ENCODE measurements at places on chromosomes 2 and 18.

- DNase-seq = no peak
Measured at GRCh38 chr2:227423656-227424499, 36.1 kb upstream of the SCYGR1 start.

- no peak for DNase-seq
Measured at GRCh38 chr2:50018921-50019320, 864.6 kb upstream of the FSHR start.

- no peak for DNase-seq
Measured at GRCh38 chr2:1487758-1488157, 74.5 kb downstream of the TPO start.

DNA sequence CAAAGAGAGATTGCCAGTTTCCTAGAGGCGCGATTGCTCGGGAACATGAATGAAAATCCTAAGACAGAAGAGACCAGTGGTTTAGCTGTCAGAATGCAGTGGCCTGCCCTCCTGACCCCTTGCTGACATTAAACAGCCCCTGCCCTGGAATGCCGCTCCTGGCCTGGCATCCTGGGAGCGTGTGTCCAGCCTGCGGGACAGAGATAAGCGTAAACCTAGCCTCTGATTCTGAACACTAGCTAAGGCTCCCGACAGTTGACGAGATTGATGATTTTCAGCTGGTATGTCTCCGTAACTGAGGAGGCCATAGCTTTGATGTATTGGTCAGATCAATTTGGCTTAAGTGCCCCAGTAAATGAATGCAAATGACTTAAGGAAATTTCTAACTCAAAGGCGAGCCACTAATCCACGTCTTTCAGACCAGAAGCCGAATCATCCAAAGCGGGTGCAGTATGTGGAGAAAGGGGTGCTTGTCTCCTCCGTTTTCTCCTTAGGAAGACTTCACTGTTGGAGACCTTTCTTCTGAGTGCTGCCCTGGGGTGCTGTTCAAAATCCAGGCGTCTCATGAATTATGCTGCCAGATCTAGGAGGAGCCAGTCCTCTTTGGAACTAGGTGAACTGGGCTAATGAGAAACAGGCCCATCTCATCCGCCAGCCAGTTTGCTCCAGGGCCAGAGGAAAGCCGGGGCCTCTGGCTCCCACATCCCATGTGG lies 142.5 kb upstream of the L3MBTL4 start:
- DNase-seq = no peak

- DNase-seq = peak; percentile 4
Measured at GRCh38 chr2:7508296-7508943, 591.2 kb downstream of the RNF144A start.

DNA sequence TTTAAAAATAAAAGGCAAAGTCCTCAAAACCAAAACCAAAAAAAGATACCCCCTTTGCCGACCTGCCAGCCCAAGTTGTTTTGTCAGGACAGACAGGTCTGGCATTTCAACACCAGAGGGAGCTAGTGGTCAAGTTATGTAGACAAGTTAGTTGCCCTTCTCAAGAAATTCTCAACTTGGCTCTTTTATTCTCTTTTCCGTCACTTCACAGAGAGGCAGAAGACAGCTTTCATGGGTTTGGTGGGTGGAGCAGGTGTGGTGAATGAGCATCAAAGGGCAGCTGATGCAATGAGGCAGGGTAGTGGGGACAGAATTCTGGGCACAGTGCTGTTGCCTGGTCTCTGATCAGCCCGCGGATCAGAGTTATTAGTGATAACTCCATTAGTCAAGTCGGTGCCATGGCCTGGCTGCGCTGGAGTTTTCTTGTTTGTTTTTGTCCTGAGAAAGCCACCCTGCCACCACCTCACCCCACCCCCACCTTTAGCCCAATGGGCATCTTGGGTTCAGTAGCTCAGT lies 303.7 kb upstream of the EPAS1 start:
- peak; percentile 35 for DNase-seq

DNA sequence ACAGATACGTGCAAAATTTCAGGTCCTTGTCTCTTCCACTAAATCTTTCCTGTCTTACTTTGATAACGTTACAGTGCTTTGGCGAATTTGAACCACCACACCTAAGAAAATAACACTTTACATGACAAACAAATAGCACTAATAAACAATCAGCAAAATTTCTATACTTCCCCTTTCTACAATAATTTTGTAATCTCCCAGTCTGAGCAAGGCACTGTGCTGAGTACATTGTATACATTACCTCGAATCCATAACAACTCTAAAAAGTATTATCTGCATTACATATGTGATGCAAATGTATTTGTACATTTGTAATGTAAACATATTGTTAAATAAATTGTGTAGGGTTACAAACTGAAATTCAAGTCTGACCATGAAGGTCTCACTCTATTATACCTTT lies 49.9 kb downstream of the RTN4 start:
- no peak for DNase-seq

GRCh38 chr2:128416109-128416785 lies 97.6 kb upstream of the HS6ST1 start:
- DNase-seq = no peak

- no peak for DNase-seq
Measured at GRCh38 chr2:109265369-109265768, 136.4 kb downstream of the SH3RF3 start.

- DNase-seq = no peak
Measured at GRCh38 chr18:63224630-63225029, 94.9 kb downstream of the BCL2 start.

Data from NCI-H1930 (cell line).